ENCODE measurements at places on chromosomes 5 and 9.

DNA sequence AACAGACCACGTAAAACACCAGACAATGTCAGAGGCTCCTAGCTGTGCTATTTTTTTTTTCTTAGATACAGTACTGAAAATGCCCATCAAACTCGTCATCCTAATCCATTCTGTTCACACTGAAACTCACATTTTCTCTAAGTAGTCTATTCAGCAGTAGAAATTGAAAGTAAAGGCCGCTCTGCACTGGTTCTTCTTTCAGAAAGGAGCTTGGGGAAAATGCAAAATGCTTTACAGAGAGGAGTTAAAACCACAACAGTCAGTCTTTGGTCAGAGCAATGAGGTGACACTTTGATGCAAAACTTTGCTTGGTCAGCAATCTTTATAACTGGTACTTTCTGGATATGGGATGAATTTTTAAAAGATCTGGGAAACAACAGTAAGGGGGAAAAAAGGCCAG lies 43.8 kb upstream of the SUSD1 start:
- no peaks in the 10 kb centered on the region for H3K4me1 ChIP-seq
- H3K27ac ChIP-seq: no peak overlapping the region
- H3K4me3 ChIP-seq: no peak overlapping the region
- DNase-seq: no peak
- H3K27me3 ChIP-seq: no peaks in the 10 kb centered on the region

GRCh38 chr5:58394339-58394738 lies 65.5 kb downstream of the PLK2 start:
- no peak for DNase-seq
- no peak overlapping the region for H3K27ac ChIP-seq
- no peaks in the 10 kb centered on the region for H3K27me3 ChIP-seq
- no peak overlapping the region for H3K4me3 ChIP-seq

- H3K4me1 ChIP-seq: no peaks in the 10 kb centered on the region
- no peaks in the 10 kb centered on the region for H3K27me3 ChIP-seq
- no peak for DNase-seq
- H3K27ac ChIP-seq: no peak overlapping the region
- H3K36me3 ChIP-seq: no peaks in the 10 kb centered on the region
Observed at GRCh38 chr5:40490464-40491111, 189.1 kb upstream of the PTGER4 start.

DNA sequence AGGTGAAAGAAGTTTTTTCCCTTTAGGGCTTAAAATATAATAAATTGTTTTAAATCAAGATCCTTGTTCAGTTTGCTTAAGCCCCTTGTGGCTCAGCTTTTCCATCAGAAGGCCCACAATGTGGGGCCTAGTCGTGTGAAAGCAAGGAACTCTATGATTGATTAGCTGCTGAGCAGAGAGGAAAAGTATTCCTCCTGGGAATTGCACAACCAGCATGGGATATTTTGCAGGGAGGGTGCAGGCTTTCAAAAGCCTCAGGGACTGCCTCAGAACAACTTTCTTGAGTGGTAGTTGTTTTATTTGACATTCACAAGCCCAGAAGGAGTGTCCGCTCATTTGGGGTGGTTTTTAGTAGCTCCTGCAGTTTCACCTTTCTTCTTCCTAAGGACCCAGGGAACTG lies 19.8 kb downstream of the TTC23L start:
- no peak overlapping the region for H3K27ac ChIP-seq
- DNase-seq: no peak
- no peak overlapping the region for H3K4me3 ChIP-seq
- H3K27me3 ChIP-seq: no peaks in the 10 kb centered on the region
- H3K4me1 ChIP-seq: no peaks in the 10 kb centered on the region
- H3K36me3 ChIP-seq: no peaks in the 10 kb centered on the region

GRCh38 chr9:115439641-115440040 lies 321.7 kb upstream of the TNC start:
- H3K27me3 ChIP-seq: no peaks in the 10 kb centered on the region
- no peak overlapping the region for H3K27ac ChIP-seq
- H3K4me1 ChIP-seq: no peaks in the 10 kb centered on the region
- no peak overlapping the region for H3K4me3 ChIP-seq
- no peaks in the 10 kb centered on the region for H3K36me3 ChIP-seq

DNA sequence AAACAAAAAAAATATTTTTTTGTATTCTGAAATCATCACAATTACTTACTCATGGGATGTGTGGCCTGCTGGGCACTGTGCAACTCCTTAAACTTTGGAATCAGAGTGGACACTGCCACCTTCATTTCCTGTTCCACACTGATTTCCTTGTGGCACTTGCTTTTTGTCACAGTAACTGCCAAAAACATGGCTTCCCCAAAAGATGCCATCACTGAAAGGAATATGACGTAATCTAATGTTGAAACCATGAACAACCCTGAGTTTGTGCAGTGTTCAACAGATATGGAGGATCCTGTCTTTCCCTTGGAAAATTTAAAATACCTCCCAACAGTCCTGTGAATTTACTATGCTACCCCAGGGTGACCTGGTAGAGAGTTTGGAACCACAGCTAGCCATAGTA lies 12.6 kb upstream of the IL12B start:
- no peak for DNase-seq
- peaks cover 2% of the 10 kb centered on the region for H3K27me3 ChIP-seq
- H3K4me1 ChIP-seq: peaks cover 5% of the 10 kb centered on the region
- no peak overlapping the region for H3K4me3 ChIP-seq
- H3K36me3 ChIP-seq: no peaks in the 10 kb centered on the region

DNA sequence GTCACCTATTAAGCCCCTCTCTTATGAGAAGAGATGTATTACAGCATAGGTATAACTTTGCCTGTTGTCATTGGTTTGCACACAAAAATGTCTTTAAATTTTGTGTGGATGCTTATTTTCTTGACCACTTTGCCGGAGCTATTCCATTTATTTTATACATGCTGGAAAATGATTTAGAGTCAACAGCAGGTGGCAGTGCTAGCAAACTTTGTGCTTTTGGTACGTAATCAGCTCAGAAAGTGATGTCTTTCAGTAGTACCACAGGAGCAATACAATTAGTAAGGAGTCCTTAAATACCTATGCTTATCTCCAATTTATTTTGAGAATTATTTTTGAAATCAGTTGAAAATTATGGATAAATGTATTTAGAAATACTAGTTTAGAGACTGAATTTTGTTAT lies 19.8 kb upstream of the NUDT12 start:
- no peaks in the 10 kb centered on the region for H3K4me1 ChIP-seq
- H3K27ac ChIP-seq: no peak overlapping the region
- no peaks in the 10 kb centered on the region for H3K36me3 ChIP-seq

DNA sequence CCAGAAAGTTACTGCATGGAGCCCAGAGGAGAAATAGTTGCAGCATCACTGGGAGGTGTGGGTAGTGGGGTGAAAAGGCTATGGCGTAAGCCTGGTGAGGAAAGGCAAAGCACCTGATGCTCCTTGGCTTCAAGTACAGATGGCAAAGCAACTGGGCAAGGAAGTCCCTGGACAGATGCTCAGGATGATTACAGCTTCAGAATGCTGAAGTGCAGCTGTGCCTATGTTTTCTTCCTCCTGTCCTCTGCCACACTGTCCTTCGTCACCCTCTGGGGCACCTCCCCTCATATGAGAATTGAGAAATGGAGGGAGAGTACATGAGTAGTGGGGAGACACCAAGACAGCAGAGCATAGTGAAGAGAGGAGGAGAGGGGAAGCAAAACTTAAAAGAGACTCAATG lies 328.0 kb downstream of the PDE4D start:
- H3K4me1 ChIP-seq: no peaks in the 10 kb centered on the region
- DNase-seq: no peak
- H3K36me3 ChIP-seq: no peaks in the 10 kb centered on the region
- no peak overlapping the region for H3K27ac ChIP-seq
- H3K4me3 ChIP-seq: no peak overlapping the region

- H3K4me1 ChIP-seq: no peaks in the 10 kb centered on the region
- no peak overlapping the region for H3K4me3 ChIP-seq
- H3K27me3 ChIP-seq: no peaks in the 10 kb centered on the region
- no peaks in the 10 kb centered on the region for H3K36me3 ChIP-seq
- no peak overlapping the region for H3K27ac ChIP-seq
Observed at GRCh38 chr5:11683666-11684065, 220.6 kb downstream of the CTNND2 start.

DNA sequence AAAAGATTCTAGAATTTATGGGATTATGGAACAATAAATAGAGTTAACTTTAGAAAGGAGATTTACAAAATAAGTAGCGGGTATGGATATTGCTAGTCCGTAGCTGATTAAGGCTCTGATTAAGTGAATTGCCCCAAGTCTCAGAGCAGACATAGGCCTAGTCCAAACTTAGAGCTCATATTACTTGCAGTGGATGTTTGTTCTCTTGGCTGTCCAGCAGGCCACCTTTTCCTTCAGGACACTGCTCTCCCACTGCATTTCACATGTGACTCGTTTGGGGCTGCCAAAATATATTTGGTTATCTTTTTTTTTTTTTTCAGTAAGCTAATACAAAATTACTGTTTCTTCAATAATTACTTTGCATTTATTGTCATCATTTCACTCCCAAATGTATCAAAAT lies 76.6 kb downstream of the ARRDC3 start:
- no peak overlapping the region for H3K27ac ChIP-seq
- H3K36me3 ChIP-seq: no peaks in the 10 kb centered on the region
- no peak overlapping the region for H3K4me3 ChIP-seq
- no peak for DNase-seq

DNA sequence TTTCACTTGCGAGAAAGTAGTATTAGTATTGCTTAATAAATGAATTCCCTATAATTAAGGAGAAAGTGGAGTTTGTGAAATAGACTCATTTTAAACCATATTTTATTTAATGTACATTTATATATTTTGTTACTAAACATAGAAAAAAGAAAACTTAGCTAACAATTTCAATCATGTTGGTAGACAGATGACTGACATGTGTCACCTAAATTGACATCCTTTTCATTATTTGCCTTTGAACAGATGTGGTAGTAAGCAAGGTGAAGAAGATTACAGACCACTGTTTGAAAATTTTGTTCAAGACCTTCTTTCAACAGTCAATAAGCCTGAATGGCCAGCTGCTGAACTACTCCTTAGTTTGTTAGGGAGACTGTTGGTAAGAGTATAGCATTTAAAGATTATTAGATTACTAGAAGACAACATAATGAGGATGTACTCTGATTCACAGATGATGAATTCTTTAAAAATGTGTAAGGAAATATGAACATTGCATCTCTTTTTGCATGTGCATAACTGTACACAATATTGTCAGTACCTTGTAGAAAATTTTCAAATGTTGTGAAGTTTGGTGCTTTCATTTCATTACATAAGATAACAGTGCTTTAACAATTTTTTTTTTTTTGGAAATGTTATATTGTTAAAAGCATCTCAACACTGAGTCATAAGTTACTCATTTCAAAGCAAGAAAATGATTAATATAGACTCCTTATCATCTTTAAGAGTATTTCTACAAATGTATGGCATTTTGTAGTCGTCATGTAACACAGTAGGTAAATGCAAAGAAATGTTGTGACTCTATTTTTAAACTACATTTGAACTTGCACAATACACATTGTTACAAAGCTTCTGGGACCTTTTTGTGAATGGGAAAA lies 139.5 kb downstream of the NIPBL start:
- no peak overlapping the region for H3K27ac ChIP-seq
- no peaks in the 10 kb centered on the region for H3K4me1 ChIP-seq
- peaks cover 60% of the 10 kb centered on the region for H3K36me3 ChIP-seq
- no peak overlapping the region for H3K4me3 ChIP-seq
- DNase-seq: no peak

GRCh38 chr5:135310328-135310989 lies 88.6 kb downstream of the MACROH2A1 start:
- no peaks in the 10 kb centered on the region for H3K36me3 ChIP-seq
- no peaks in the 10 kb centered on the region for H3K27me3 ChIP-seq

- no peak for DNase-seq
- peaks cover 63% of the 10 kb centered on the region for H3K4me1 ChIP-seq
- no peak overlapping the region for H3K4me3 ChIP-seq
- H3K27ac ChIP-seq: peak overlapping the region; percentile 19
Observed at GRCh38 chr9:136997830-136998234, 1.5 kb upstream of the CLIC3 start.

DNA sequence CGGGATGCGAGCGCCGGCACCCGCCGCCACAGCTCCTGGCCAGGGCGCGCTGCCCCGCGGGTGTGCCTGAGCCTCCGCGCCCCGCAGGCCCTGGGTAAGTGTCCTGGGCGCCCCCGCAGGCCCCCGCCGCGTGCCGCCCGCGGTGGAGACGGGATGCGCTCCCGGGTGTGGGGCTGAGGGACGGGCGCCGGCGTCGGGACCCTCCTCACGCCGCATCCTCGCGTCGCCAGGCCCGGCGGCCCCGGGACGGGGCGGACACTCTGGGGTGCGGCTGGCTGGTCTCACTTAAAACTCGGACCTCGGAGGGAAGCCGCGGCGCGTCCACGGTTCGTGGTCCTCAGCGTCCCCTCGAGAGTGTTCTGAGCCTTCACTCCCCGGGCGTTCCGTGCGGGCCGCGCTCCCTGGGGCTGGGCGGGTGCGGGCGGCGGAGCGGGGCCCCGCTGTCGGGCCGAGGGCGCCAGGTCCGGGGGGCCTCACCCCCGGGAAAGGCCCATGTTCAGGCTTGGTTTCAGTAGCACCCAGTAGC lies 275 bp downstream of the AHRR start:
- H3K4me3 ChIP-seq: no peak overlapping the region
- peaks cover 12% of the 10 kb centered on the region for H3K27me3 ChIP-seq
- no peak for DNase-seq
- H3K36me3 ChIP-seq: peaks cover 2% of the 10 kb centered on the region
- no peak overlapping the region for H3K27ac ChIP-seq
- peaks cover 54% of the 10 kb centered on the region for H3K4me1 ChIP-seq

DNA sequence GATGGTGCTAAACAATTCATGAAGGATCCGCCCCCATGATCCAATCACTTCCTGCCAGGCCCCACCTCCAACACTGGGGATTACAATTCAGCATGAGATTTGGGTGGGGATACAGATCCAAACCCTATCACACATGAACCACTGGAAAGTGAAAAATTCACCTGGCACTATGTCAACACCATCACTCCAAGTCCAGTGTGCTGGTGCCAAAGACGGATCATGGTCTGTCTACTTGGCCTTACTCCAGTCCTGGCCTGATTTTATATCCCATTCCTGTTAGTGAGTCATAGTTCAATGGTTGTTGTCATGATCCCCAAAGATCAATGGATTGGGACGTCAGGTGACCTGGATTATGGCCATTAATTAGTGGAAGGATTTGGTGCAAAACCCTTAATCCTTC lies 147.4 kb upstream of the RPS23 start:
- peaks cover 43% of the 10 kb centered on the region for H3K4me1 ChIP-seq
- H3K27ac ChIP-seq: no peak overlapping the region
- no peaks in the 10 kb centered on the region for H3K36me3 ChIP-seq

DNA sequence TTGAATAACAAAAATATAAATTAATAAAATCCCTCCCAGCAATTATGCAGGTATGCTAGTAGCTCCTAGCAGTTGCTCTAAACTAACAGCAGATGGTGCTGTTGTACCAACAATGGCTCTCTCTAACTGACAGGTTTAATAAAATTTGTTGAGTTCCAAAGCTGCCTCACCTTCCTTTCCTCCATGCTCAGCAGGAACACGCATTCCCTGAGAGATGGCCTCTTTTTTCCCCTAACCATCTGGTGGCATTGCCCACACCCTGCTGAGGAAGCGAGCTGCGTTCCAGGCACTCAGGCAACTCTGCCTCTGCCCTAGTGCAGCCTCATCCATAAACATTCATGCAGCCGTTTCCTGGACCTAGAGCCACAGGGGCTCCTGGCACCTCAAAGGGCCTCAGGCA lies 106.2 kb downstream of the KLHL3 start:
- no peak overlapping the region for H3K4me3 ChIP-seq
- no peak overlapping the region for H3K27ac ChIP-seq
- peaks cover 22% of the 10 kb centered on the region for H3K27me3 ChIP-seq
